NCI-H187 treated with DMSO at 0.1 percent for 48 hours (cell line): ENCODE measurements at places on chromosomes 7 and 10.

DNA sequence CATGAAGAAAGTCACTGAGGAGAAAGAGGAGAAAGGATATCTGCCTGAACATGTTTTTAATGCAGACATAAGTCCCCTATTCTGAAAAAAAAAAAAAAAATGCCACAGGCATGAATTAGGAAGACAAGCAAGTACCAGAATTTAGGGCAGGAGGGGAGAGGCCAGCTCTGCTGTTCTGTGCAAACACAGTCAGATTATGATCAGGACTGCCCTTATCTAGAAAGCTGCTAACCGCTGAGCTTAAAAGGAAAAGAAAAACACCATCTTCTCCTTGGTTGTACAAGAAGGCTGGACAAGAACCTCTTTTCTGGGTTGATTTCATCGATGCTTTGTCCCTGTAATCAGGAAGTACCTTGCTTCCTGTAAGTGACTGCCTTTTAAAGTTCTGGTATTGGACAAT, 15.3 kb upstream of the PWWP2B start:
- DNase-seq, result no peak

DNA sequence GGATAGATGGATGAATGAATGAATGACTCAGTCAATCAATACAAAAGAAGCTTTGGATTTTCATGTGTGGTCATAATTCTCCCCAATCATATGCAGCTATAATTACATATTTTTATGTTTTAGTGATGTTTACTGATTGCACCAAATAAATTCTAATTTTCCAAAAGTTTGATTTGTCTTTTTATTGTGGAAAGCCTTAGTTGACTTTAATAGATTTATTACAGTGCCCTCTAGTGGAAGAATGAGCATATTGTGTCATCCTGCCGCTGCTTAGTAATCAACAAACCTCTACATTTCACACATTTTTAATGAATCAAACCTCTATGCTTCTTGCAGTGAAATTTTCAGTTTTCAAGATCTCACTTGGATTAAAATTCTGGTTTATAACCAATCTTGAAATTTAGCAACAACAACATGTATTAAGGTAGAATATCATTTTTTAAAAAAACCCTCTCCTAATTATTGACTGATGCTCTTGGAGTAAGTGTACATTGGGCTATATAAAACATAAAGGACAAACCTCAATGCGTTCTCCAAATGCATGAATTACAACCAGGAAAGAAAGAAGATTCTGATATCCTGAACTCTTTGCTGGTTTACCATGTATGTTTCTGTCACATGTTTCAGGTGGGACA, 55.6 kb upstream of the PNLIP start:
- no peak for DNase-seq

DNA sequence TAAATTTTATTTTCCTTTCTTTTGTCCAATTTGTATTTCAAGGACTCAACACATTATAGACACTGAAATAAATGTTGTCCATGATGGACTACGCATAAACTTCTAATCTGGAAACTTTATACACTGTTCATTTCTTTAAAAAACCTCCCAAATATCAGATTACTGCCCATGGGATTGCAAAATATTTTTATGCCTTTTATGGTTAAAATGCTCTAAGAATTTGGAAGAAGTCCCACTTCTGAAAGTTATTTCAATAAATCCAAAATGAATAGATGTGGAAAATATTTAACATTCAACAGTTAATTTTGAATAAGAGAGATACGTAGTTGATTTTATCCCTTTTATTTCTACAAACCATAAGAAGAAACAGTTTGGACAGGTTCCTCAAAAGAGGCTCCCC, 46.1 kb downstream of the CABCOCO1 start:
- no peak for DNase-seq

DNA sequence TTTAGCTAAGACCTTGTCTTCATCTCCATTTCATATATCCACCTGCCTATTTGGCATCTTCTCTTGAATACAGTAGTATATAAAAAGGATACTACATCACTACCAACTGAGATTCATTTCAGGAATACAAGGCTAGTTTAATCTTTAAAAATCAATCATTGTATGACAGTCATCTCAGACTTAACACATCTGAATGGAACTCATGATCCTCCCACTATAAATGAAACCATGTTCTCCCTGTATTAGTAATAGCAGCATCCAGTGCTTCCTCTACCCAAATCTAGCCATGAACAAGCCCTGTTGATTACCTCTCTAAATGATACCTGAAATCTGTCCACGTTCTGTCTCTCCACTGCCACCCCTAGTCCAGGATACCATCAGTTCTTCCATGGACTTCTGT, 196.2 kb downstream of the CDK14 start:
- no peak for DNase-seq
